ENCODE measurements at places on chromosomes 12 and 14. TPM values are rescaled to one million over a fixed set of nuclear protein-coding genes. Genes with fewer than 3 reads are reported as not detected.
A peak's percentile ranks its signal among the peaks of the same experiment; 100 is the strongest.

- peaks cover 7% of the 10 kb centered on the region for H3K36me3 ChIP-seq
- peaks cover 3% of the 10 kb centered on the region for H3K4me1 ChIP-seq
- H3K4me3 ChIP-seq = peak overlapping the region; percentile 92
- DNase-seq = no peak
- H3K27me3 ChIP-seq = no peaks in the 10 kb centered on the region
- no peak overlapping the region for H3K27ac ChIP-seq
Measured at GRCh38 chr12:123671876-123672275, 963 bp downstream of the TCTN2 start.

GRCh38 chr12:5138256-5138655 lies 94.6 kb downstream of the KCNA5 start:
- peaks cover 1% of the 10 kb centered on the region for H3K27me3 ChIP-seq
- no peak for DNase-seq
- no peaks in the 10 kb centered on the region for H3K4me1 ChIP-seq
- no peak overlapping the region for H3K4me3 ChIP-seq
- peaks cover 3% of the 10 kb centered on the region for H3K36me3 ChIP-seq

- no peak overlapping the region for H3K27ac ChIP-seq
- no peaks in the 10 kb centered on the region for H3K36me3 ChIP-seq
- peaks cover 2% of the 10 kb centered on the region for H3K27me3 ChIP-seq
- H3K4me3 ChIP-seq = no peak overlapping the region
- peak; percentile 54 for DNase-seq
Measured at GRCh38 chr12:9797722-9798619, 29.3 kb upstream of the KLRF1 start.

DNA sequence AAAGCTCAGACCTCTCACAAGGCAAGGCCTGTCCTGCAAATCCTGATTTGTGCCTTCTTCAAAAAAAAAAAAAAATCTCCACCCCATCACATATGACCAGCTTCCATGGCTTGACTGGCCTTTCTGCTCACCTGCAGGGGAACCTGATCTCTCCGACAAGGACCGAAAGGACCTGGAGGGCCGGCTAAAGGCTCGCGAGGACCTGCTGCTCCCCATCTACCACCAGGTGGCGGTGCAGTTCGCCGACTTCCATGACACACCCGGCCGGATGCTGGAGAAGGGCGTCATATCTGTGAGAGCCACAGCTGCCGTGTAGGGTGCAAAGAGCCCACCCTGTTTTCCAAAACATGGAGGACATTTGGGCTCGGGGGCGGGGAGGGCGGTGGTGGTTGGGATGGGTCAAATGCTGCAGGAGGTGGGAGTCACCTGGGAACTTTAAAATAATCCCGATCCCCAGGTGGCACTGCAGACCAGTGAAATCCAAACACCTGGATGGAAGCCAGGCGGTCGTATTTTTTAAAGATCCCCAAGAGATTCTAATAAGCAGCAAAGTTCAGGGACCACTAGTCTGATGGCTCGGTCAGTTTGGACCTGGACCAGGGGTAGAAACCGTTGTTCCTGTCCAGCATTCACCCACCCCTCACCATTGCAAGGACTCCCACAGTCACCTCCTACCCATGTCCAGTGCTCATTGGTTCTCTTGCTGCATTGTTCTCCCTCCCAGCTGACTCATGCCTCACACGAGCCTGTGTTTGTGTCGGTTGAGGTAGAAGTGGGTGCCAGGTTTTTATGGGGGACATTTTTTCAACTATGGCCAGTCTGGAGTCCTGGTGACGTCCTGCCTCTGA lies 44.8 kb downstream of the FOXN4 start:
- DNase-seq = peak; percentile 87
- H3K4me1 ChIP-seq = peaks cover 2% of the 10 kb centered on the region
- peak overlapping the region; percentile 64 for H3K27ac ChIP-seq
- H3K4me3 ChIP-seq = no peak overlapping the region
- H3K36me3 ChIP-seq = no peaks in the 10 kb centered on the region

ANHX gene
- total RNA-seq = not detected

GRCh38 chr12:113086249-113087164 lies 30.0 kb downstream of the DTX1 start:
- H3K4me1 ChIP-seq = peaks cover 58% of the 10 kb centered on the region
- H3K27me3 ChIP-seq = peaks cover 32% of the 10 kb centered on the region
- peaks cover 42% of the 10 kb centered on the region for H3K36me3 ChIP-seq
- peak overlapping the region; percentile 74 for H3K27ac ChIP-seq

Measured in endothelial cell (in vitro differentiated cells).